ENCODE measurements at places on chromosomes 3 and 15.
A peak's percentile ranks its signal among the peaks of the same experiment; 100 is the strongest.

- DNase-seq: no peak
These were observed 87.8 kb upstream of the TJP1 start for GRCh38 chr15:29910068-29910467.

DNA sequence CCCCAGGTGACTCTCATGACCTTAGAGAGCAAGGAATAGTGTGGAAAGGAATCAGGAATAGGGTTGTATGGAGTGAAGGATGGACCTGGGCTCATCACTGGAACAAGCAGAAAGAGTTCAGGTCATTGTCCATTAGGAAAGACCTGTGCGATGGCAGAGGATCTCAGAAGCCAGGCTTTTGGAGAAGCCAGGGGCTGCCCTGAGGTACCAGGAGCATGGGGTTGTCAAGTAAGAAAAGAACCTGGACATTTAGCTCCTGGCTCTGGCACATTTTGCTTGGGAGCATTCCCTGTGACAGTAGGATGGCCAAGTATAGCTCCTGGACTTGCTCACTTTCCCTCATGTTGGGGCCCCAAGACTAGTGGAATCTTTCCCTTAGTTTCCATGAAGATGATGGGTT is 52.9 kb upstream of the MANF start:
- no peak for DNase-seq

- no peak for DNase-seq
These were observed 134.7 kb downstream of the SV2B start for GRCh38 chr15:91234759-91235158.

GRCh38 chr3:5026046-5026362 is 46.8 kb downstream of the BHLHE40 start:
- no peak for DNase-seq

- peak; percentile 93 for DNase-seq
These were observed 213.6 kb downstream of the FEZF2 start for GRCh38 chr3:62159709-62160092.

DNA sequence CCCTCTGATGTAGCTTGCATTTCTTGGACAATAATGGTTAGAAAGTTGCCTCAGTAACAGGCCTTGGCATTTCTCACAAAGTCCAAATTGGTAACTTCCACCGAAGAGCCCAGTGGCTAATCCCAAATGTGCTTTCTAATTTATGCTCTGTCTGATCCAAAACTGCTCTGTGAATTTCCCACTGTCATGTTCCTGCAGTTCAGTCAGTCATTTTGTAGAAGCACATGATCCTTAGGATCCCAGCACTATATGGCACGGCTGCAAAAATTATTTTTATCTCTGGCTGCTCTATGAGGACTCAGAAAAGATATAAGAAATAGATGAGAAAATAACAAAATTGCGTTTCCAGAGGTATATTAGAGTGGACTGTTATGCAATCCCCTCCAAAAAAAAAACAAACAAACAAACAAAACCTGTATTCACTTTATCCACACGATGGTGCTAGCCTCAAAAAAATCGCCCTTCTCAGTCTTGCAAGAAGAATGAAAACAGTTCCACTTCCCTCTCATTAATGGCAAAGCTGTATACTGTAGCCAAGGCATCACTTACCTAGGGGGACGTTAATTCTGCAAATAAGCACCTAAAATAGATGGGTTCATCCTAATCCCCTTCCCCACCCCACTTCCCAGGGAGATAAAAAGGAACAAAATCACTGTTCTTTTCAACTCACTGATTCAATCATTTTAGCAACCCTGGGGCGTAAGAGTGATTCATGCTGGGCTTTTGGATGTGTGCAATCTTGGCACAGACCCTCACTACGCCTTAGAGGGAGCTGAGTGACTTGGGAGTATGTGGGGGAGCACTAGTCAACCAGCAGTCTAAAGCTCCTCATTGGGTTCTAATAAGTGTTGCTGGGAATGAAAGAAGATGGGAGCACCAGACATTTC is 61.3 kb downstream of the TMCO5A start:
- DNase-seq: peak; percentile 77

DNA sequence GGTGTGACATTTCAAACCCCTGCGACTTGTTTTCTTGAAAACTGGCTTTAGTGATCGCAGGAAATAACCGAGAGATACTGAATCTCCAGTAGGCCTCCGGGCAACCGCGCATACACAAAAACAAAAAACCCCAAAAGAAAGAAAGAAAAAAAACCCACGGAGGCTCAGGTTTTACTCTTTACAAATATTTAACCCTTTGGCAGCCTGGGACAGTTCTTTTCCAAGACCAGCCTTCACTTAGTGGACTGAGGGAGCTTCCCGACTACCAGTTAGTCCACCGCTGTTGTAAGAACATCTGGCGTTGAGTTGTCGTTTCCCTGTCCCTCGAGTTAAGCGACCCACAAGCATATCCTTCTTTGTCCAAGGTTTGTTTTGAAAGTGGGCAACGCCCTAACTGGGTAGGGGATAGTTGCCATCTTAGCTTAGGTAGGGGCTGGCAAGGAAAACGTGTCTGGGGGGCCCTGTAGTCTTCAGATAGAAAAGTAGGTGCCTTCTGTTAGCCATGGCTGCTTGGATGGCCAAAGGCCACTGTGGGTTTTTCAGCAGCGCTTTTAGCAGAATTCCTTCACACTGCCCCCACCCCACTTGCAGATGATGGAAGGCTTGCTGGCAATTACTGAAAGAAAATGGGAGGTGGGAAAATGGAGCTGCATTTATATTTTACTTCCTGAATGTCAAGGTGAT is 6.9 kb downstream of the ISL2 start:
- DNase-seq: no peak

GRCh38 chr15:75198560-75199356 is 2.9 kb upstream of the C15orf39 start:
- DNase-seq: peak; percentile 43

DNA sequence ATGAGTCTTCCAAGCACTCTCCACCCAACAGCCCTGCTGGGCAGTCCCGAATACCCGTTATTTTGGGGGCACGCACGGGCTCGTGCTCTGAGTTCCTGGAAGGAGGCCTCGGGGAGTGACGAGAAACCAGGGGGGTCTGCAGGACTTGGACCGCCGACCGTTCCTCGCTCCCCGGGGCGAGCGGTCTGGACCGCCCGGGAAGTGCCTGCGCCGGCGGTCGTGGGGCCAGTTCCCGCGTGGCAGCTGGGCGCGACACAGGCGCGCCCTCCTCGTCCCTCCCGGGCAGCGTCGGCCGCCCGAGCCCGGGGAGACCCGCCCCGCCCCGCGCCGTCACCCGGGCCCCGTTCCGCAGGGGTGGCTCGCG is 387 bp downstream of the GNB4 start:
- DNase-seq: peak; percentile 63

DNA sequence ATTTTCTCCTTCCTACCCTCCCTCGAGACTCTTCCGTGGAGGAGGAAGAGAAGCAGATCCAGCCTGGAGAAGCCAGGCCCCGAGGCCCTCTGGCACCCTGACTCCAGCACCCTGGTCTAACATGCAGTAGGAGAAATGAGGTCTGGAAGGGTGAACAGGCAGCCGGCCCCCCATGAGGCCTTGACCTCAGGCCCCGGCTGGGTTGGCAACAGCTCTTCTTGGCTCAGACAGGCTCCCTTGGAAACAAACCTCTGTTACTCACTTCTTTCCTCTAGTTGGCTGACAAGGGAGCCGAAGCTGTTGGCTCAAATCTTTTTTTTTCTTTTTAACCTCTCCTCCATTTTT is 73.4 kb downstream of the CPN2 start:
- DNase-seq: peak; percentile 42

DNA sequence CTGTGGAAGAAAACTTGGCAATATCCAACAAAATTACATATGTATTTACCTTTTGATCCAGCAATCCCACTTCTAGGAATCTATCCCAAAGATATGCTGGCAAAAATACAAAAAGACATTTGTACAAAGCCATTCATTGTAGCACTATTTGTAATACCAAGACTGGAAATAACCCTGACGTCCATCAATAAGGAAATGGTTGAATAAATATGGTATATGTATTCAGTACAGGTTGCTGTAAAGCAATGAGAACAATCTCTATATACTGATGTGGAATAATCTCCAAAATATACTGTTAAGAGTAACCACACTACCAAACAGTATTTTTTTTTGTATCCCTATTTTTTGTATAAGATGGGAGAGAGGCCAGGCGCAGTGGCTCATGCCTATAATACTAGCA is 64.8 kb upstream of the STIMATE start:
- DNase-seq: no peak

All from myocyte (in vitro differentiated cells).